Midbrain (tissue), 1 donor: ENCODE measurements at places on chromosomes 3 and 15.

DNA sequence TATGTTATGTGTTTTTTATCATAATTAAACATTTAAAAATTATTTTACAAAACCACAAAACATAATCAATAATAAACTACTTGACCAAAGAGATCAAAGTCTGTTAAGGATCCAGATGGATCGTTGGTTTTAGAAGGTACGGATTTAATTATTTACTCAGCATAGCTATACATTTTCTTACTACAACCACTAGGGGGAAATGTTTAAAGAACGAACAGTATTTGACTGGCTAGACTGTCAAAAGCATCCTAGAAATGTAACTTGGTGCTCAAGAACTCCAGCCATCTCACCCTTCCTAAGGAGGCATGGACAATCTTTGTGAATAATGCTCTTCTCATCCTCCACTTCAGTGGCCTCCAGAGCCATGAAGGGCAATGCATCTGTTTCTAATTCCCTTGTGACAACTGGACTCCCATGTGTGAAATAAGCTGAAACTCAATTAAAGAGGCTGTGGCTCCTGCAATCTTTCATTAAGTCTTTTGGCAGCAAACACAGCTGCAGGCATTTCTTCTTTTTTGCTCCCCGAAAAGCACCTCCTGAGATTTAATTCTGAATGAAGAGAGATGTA is 94.7 kb upstream of the TUSC7 start:
- no peak for DNase-seq

- no peak for DNase-seq
These were observed 116.6 kb downstream of the CHDH start for GRCh38 chr3:53729618-53730017.

DNA sequence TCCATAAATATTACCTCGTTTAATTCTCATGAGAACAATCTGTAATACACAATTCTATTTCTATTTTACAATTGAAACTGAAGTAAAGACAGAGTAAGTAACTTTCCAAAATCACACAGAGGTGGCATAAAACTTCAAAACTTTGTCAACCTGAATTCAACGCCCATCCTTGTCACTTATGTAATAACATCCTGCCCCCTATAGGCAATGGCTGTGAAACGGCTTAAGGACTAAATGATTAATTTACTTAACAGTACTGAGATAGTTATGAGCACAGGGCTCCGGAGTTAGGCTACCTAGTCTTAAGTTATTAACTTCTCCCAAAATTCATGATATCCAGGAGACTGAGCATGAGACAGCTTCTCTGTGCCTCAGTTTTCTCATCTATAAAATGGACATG is 293.1 kb upstream of the CHRM5 start:
- peak; percentile 19 for DNase-seq

- no peak for DNase-seq
These were observed 121.5 kb downstream of the XXYLT1 start for GRCh38 chr3:195149292-195150030.

DNA sequence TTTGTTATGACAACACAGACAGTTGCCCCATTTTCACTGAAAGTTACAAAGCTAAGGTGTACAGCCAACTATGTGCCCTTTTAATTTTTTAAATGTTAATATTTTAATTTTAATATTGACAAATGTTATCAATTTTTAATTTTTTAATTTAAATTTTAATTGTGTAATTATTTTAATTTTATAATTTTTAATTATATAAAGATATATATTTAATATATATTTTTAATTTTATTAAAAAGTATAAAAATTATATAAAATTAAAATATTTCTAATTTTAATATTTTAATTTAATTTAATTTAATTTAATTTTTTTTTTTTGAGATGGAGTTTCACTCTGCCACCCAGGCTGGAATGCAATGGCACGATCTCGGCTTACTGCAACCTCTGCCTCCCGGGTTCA is 52.1 kb upstream of the ATP11B start:
- no peak for DNase-seq

- no peak for DNase-seq
These were observed 17.7 kb upstream of the CADPS start for GRCh38 chr3:62892951-62893350.

DNA sequence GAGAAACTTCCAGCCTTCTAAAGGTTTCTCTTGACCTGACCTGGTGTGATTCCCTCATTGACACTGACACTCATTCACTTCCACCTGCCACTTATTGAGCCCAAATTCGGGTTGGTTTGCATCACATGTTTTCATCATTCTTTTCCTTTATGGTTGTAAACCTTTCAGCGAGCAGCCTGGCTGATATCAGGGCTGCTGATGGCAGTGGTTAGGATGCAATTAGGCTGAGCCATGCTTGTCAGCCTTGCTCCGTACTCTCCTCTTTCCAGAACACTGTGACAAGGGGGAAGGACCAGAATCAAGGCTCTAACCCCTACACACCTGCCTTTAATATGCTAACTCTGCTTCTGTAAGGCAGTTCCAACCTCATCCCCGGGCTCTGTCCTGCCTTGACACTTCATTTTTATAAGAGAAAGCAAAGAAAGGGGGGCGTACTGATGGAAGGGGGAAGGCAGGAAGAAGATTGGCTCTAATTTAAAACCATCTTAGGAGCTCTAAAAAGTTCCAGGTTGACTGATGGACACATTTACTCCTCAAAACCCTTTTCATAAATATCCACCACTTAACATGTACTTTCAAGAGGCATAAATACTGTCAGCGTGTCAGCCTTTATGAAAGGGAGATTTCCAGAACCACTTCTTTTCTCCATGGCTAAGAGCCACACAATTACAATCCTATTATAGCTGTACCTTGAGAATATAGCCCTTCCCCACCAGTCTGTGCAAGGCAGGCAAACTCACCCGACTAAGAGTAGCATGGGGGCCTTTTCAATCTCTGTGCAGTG is 5.7 kb downstream of the NMNAT3 start:
- DNase-seq: no peak

DNA sequence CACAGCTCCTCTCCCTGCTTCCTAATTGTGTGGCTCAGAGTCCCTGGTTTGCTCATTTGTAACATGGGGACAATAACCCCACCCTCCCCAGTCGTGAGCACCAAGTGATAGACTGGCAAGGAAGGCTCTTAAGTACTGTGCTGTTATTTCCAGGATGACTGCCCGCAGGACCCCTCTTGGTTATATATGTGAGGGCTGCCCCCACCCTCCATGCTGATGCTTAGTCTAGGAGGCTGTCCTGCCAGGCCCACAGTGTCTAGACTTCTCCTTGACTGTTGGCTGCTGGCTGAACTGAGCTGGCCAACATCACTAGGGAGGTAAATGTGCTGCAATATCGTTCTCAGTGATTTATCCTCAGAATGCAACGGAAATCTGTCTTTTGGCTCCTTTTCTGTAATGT is 45.1 kb downstream of the RAB11A start:
- no peak for DNase-seq

- DNase-seq: no peak
These were observed 107.0 kb upstream of the UBE2E1 start for GRCh38 chr3:23698652-23699313.

GRCh38 chr15:57591822-57592367 is at the start of gene MYZAP:
TSS of gene MYZAP (plus strand) at chr15:57591904. CDS start at chr15:57592035, 131 bp downstream.
- DNase-seq: no peak

DNA sequence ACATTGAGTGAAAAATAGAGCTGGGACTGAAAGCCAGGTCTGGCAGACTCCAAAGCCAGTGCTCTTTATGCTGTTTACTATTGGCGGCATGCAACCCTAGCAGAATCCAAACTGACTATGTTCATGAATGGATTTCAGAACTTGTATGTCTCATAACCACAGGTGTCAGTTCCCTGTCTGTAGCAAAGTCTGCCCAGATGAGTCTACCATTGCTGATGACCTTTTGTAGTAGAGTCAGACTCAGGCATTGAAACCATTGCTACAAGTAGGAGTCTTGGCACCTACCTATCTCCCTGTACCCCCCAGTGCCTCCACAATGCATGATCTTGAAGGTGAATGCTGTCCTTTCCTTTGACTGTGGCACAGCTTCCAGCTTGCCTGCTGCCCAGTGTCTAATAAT is 157.2 kb upstream of the ROPN1 start:
- no peak for DNase-seq

DNA sequence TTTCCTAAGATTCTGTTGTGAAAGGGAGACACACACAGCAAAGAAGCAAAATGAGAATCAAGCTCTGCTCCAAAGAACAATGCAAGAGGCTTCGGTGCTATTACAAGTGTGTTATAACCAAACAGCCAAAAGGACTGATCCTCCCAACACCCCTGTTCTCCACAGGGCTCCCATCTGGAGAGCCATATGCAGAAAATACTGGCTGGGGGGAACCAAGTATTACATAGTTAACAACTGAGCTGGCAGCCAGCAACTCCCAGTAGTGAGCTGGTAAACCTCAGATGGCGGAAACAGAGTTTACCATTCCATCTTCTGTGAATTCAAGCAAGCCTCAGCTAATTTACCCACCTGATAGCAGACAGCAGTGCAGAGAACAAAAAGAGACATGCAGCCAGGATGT is 156.4 kb downstream of the NTRK3 start:
- no peak for DNase-seq

DNA sequence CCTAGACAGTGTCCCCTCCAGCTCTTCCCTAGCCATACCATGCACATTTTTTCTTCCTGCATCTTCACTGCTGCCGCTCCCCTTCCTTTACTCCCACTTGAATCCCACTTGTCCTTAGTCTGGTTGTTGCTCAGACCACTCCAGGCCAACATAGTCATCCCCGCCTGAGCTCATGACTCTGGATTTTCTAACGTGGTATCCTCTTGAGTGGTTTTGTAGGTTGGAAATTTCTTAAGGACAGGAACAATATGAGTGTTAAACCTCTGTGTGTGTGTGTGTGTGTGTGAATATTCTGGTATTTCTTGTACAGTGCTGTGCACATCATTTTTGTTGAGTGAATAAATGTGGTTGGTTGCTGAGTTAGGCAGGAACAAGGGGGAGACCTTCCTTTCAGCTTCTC is 3.1 kb downstream of the BAHD1 start:
- DNase-seq: no peak

DNA sequence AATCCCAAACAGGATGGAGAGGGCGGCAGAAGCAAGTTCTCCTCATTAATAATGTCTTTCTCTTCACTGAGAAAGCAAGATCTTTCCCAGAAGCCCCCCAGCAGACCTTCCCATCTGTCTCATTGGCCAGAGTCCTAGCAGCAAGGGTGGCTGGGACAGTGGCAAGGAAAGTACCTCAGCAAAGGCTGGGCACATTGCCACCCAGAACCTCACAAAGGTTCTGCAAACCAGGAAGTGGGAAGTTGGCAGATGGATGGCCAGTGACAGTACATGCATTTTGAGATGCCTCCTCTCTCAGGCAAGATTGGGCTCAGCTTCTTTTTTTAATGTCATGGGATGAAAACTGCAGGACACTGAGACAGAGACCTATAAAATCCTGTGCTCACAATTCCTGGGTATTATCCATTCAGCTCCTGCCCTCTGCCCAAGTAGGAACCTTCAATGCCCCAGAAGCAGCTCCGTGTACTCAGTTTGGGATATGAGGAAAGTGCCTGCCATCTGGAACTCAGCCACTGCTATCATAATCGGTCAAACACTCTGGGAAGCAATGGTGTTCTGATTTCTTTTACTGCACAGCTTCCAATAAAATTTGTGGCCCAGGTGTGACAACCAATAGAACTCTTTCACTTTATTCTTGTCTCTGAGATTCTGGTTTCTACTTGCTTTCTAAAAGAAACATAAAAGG is 25.5 kb downstream of the DPH3 start:
- no peak for DNase-seq

- DNase-seq: no peak
These were observed 826 bp downstream of the DBR1 start for GRCh38 chr3:138173769-138174420.

DNA sequence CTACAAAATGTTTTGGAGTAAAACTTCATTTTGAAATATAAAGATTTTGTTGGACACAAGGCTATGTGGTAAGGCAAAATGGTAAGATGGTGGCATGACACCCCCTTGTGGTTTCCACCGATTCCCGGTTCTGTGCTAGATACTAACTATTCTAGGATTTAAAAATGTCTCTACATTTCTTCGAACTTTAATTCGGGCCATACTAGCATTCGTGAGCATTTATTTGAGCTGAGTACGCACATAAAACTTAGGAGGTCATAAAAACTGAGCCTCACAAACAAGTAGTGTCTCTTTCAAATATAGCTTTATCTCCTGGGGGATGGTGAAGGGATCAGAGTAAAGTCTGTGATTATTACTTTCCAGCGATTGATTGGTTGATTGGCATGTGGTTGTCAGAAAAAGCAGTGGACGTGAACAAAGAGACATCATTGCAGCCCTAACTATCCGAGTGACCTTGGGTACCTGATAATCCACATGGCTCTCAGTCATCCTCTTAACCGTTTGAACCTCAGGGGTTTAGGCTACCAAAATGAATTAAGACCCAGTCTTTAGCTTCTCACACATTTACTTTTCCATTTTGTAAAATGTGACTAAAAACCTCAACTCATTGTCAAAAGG is 1.1 kb upstream of the ZNF639 start:
- DNase-seq: peak; percentile 27

GRCh38 chr15:90388462-90389380 is 679 bp downstream of the IQGAP1 start:
- no peak for DNase-seq

GRCh38 chr3:17052363-17052762 is 167.6 kb downstream of the PLCL2 start:
- no peak for DNase-seq

DNA sequence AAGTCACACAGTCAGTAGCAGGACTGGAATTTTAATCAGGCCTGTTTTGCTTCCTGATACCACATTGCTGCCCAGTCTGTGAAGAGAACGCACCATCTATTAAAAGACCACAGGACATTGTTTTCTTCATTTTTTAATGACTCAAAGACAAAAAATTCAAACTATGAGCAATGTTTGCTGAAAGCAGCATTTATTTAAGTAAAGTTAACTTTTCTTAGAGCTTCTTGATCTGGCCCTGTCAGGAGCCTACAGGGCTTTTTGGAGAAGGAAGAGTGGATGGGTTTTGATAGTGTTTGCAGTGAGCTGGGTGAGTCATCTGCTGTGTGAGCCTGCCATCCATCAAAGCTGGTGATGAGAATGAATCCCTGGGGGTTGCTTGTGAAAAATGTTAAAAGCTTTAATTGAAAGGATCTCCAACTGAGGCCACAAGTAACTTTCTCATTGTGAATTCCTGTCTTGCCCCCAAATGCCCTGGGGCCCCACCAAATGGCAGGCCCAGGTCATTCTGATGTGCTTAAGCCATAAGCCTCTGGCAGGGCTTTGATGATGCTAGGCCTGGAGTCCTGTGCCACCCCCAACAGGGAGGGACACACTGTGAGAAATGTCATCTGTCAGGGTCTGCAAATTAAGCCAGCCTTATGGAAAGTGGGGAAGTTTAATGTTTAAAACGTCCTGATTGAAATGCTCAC is 136.2 kb upstream of the PFN2 start:
- DNase-seq: no peak

- no peak for DNase-seq
These were observed 41.3 kb downstream of the CMTM7 start for GRCh38 chr3:32432711-32433530.

DNA sequence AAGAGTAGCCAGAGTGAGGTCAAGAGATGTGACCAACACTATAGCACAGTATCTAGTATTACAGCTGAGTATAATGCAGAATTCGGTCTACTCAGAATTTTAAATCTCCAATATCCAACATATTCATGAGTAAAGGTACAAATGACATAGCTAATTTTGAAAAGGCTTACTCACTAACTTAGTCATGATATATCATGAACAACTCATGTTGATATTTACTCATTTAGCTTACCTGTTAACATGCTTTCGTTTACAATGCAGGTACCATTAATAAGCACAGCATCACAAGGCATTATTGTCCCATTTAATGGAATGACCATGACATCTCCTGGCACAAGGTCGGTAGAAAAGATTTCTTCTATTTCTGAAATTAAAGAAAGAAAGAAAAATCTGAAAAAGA is 36.9 kb downstream of the ATP13A3 start:
- no peak for DNase-seq
